Stomach (tissue), 19 donors: ENCODE measurements at places on chromosomes 11 and 22. TPM values are rescaled to one million over a fixed set of nuclear protein-coding genes. Genes with fewer than 3 reads are reported as not detected.

GRCh38 chr11:128827191-128827893 is 39.8 kb downstream of the KCNJ1 start:
- no peak for DNase-seq
- no peak overlapping the region for H3K27ac ChIP-seq
- no peaks in the 10 kb centered on the region for H3K27me3 ChIP-seq
- H3K4me3 ChIP-seq, result no peak overlapping the region

The INTS4 gene
- 30.0 TPM for total RNA-seq

- H3K4me3 ChIP-seq, result no peak overlapping the region
- H3K36me3 ChIP-seq, result no peaks in the 10 kb centered on the region
- no peaks in the 10 kb centered on the region for H3K4me1 ChIP-seq
- peak overlapping the region; percentile 4 for H3K27ac ChIP-seq
- DNase-seq, result peak; percentile 69
Observed at GRCh38 chr11:129317571-129317970, 58.1 kb upstream of the BARX2 start.

GRCh38 chr22:35552196-35552842 is 11.7 kb downstream of the RASD2 start:
- DNase-seq, result no peak
- H3K36me3 ChIP-seq, result peaks cover 2% of the 10 kb centered on the region
- H3K27me3 ChIP-seq, result peaks cover 10% of the 10 kb centered on the region
- H3K27ac ChIP-seq, result no peak overlapping the region
- H3K4me3 ChIP-seq, result no peak overlapping the region
- no peaks in the 10 kb centered on the region for H3K4me1 ChIP-seq

DNA sequence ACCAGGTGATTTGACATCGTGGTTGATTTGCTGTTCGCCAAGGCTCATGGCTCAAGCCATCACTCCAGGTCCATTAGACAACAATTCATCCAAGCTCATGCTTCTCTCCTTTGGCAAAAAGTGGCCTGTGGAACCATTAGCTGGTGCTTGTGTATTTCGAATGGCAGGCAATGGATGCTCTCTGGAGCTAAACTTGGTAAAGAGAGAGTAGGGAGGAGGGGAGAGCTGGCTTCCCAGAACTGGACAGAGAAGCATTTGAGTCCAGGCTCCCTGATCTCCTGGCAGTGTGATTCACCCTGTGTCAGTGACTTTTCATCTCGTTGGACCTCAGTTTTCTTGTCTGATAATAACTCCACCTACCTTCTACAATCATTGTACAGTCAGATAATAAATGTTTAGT is 64.6 kb downstream of the MYO18B start:
- no peak for DNase-seq
- H3K36me3 ChIP-seq, result no peaks in the 10 kb centered on the region

The ANKRD13D gene
- 69.8 TPM for total RNA-seq

- no peaks in the 10 kb centered on the region for H3K36me3 ChIP-seq
- no peak overlapping the region for H3K4me3 ChIP-seq
- no peaks in the 10 kb centered on the region for H3K4me1 ChIP-seq
- DNase-seq, result no peak
- no peaks in the 10 kb centered on the region for H3K27me3 ChIP-seq
- H3K27ac ChIP-seq, result no peak overlapping the region
Observed at GRCh38 chr22:20180640-20181039, 29.8 kb upstream of the CCDC188 start.

- no peak for DNase-seq
- no peak overlapping the region for H3K4me3 ChIP-seq
- no peaks in the 10 kb centered on the region for H3K27me3 ChIP-seq
- no peaks in the 10 kb centered on the region for H3K4me1 ChIP-seq
Observed at GRCh38 chr11:39806652-39807051, 1652.8 kb downstream of the LRRC4C start.

The ATM gene
- 124 TPM for total RNA-seq

The RIBC2 gene
- 5.3 TPM for total RNA-seq

- DNase-seq, result no peak
- H3K27ac ChIP-seq, result no peak overlapping the region
- no peak overlapping the region for H3K4me3 ChIP-seq
- no peaks in the 10 kb centered on the region for H3K36me3 ChIP-seq
Observed at GRCh38 chr11:116530705-116531104, 242.1 kb downstream of the BUD13 start.

DNA sequence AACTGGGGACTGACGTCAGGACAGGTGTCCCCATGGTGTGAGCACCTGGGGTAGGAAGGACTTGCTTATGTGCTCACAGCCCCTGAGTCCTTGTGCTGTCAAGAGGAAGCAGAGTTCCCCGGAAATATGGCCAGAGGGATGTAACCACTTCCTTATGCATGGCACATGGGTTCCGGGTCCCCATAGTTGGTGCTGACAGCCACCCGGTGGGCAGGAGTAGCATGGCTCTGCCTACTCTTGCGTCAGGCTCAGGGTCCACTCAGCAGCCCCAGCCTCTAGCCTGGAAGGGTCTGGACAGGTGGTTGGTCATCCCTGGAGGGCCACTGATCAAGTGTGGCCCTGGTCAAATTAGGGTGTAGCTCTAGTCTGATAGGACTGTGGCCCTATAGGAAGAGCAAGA is 42.8 kb upstream of the CCND1 start:
- H3K36me3 ChIP-seq, result no peaks in the 10 kb centered on the region
- H3K4me3 ChIP-seq, result no peak overlapping the region
- no peak overlapping the region for H3K27ac ChIP-seq
- DNase-seq, result peak; percentile 33
- no peaks in the 10 kb centered on the region for H3K4me1 ChIP-seq
- no peaks in the 10 kb centered on the region for H3K27me3 ChIP-seq

GRCh38 chr22:22171357-22172218 is 73.0 kb upstream of the VPREB1 start:
- no peaks in the 10 kb centered on the region for H3K36me3 ChIP-seq
- H3K27me3 ChIP-seq, result peaks cover 29% of the 10 kb centered on the region
- H3K4me3 ChIP-seq, result no peak overlapping the region
- DNase-seq, result no peak
- no peak overlapping the region for H3K27ac ChIP-seq

DNA sequence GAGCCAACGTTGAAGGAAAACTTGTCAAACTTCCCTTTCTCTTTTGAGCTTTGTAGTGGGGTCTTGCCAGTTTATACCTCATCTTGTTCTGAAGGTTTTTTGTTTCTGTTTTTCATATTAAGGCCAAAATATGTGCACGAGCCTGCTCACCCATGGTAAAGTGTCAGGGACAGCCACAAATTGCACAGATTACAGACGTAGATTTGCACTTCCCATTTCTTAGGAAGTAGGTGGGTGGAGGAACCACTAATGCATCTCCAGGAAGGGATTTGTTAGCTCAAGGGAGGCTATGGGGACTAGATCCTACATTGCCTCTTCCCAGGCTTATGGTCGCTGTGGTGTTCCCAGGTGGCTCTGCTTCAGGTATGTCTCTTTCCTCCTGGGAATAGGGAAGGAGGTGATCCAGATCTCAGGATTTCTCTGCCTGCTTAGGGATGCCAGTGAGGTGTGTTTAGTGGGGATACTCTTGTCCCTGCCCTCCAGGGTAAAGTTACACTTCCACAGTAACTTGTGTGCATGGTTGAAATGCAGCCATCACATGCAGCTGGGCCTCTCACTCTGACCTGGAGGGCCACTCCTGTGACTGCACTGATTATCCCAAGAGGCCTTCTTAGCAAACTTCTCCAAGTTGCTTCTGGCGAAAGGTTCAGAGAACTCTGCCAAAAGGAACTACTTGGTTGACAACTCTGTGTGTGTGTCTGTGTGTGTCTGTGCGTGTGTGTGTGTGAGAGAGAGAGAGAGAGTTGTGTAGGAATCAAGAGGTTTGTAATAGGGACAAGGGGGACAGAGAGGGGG is 9.8 kb downstream of the PPFIBP2 start:
- H3K36me3 ChIP-seq, result no peaks in the 10 kb centered on the region
- DNase-seq, result no peak
- H3K4me1 ChIP-seq, result peaks cover 38% of the 10 kb centered on the region
- no peak overlapping the region for H3K27ac ChIP-seq
- no peak overlapping the region for H3K4me3 ChIP-seq

The C22orf23 gene
- not detected for total RNA-seq

DNA sequence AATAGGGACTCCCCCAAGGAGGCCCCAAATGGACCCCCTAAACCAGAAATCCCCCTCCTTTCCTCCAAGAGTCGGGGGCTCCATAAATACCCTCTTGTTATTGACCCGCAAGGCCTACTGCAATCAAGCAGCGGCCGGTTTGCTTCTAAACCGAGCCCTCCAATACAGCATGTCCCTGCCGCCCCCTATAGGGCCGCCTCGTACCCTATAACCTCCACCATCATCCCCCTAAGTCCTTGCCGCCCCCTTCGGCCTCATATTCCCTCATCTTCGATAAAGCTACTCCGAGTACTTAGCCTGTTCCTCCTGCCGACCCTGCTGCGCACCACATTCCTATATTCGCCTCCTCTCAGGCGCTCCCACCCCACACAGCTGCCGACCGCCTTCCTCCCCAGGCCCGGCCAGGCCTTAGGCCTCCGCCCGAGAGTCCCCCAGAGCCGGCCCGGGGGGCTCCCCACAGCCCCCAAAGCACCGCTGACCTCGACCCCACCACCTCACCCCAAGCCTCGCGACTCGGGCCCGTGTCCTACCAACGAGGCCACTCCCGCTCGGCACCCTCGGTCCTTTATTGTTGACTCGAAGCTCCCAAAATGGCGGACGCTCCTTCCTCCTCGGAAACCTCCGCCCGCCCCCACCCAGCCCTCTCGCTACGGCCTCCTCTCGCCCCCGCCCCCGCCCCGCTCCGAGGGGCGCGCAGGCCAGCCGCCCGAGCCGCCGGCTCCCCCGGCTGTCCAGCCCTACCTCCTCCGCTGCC is 430 bp downstream of the DDX6 start:
- no peaks in the 10 kb centered on the region for H3K27me3 ChIP-seq
- peaks cover 36% of the 10 kb centered on the region for H3K4me1 ChIP-seq
- H3K36me3 ChIP-seq, result peaks cover 6% of the 10 kb centered on the region
- DNase-seq, result peak; percentile 88
- peak overlapping the region; percentile 85 for H3K4me3 ChIP-seq

The GAL3ST1 gene
- total RNA-seq, result 48.4 TPM

DNA sequence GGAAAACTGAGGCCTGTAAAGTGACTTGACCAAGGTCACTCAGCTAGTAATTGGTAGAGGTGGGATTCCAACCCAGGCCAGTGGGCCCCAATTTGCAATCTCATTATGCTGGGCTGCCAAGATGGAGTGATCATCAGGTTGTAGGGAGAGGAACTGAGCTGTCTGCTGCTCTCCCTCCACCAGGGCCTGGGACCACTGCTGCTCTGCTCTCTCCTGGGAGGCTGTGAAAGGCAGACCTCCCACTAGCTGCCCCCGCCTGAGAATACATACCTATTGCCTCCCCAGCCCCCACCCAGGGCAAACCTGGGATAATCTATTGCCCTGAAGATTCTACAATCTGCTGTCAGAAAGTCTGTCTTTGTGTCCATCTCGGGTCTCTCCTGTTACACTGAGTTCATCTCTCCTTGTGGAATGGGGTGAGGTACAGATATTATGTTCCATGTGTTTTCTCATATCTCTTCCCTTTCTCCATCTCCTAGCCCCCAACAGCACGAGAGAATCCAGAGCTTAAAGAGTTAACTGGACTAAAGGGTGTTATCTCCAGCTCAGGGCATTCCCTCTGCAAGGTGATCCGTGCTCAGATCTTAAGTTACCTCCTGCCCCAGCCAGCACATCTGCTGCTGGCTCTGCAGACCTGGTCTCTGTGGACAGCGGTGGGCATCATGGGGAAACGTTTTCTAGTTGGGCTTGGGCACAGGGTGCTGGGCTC is 5.6 kb downstream of the NECTIN1 start:
- H3K4me1 ChIP-seq, result peaks cover 24% of the 10 kb centered on the region
- no peak for DNase-seq
- no peaks in the 10 kb centered on the region for H3K27me3 ChIP-seq
- no peak overlapping the region for H3K4me3 ChIP-seq
- no peaks in the 10 kb centered on the region for H3K36me3 ChIP-seq
- H3K27ac ChIP-seq, result no peak overlapping the region

DNA sequence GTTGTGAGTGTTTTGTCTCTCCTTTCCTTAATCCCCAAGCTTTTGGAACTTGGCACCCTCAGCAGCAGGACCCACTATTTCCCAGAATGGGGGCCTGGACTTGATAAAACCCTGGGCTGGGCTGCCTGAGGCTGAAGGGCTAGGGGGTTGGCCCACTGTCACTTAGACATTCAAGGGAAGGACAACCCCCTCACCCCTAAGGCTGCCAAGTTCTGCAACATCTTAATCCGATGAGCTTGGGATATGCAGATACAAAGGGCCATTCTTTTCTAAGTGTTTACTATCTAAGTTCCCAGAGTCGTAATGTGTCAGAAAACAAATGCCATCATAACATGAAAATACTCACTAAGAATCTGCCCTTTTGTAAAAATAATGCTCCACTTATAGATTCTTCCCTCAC is 42.9 kb downstream of the IRAG1 start:
- peaks cover 8% of the 10 kb centered on the region for H3K36me3 ChIP-seq
- H3K4me1 ChIP-seq, result peaks cover 81% of the 10 kb centered on the region
- no peak for DNase-seq
- H3K27ac ChIP-seq, result no peak overlapping the region
- H3K27me3 ChIP-seq, result no peaks in the 10 kb centered on the region
